ENCODE measurements at places on chromosomes 5 and 9.

- DNase-seq: no peak
These were observed 8.9 kb downstream of the LRRC26 start for GRCh38 chr9:137160716-137161557.

DNA sequence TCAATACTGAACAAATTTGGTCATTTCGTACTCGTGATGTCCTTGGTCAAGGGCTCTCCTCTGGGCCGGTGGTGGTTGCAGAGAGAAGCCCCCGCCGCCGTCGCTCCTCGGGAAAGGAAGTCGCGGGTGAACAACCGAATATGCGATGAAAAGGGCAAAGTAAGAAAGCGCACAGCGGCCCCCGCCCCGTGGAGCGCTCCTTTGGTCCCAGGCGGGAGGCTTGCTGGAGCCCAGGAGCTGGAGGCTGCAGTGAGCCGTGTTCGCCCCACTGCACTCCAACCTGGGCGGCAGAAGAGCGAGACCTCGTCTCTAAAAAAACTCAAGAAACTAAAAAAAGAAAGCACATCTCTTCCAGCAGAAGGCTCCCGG lies 108.4 kb upstream of the LARP1 start:
- DNase-seq: no peak

DNA sequence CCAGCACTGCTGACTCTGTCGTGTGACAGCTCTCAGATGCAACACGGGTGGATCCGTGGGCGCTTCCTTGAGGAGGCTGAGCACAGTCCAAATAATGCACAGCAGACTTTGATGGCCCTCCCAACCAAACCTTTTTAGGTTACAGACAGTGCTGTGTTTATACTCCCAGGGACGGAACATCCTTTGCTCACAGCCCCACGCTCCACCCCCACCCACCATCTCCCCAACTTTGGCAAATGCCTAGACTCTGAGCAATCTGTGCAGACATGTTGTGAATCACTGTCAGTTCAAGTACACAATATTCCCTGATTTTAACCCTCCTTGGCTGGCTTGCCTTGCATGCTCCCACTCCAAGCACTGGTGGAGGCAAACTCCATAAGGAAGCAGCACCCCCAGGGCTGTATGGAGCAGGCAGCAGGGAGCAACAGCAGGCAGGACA lies 324.6 kb downstream of the MLLT3 start:
- DNase-seq: peak; percentile 38

DNA sequence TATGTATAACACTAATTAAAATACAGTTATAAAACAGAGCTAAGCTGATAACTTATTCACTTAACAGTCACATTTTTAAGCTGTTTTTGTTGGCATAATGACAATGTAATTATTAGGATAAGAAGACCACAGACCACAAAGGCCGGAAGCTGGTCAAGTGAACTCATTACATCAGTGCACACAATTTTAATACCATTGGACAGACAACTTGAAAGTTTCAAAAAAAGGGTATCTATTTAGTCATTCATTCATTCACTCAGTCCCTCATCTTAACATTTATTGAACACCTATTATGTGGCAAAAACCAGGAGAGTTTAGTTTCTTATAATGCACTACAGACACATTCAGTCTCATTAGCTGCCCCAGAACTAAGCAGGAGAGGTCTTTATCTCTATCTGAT lies 11.6 kb downstream of the ERP44 start:
- peak; percentile 11 for DNase-seq

DNA sequence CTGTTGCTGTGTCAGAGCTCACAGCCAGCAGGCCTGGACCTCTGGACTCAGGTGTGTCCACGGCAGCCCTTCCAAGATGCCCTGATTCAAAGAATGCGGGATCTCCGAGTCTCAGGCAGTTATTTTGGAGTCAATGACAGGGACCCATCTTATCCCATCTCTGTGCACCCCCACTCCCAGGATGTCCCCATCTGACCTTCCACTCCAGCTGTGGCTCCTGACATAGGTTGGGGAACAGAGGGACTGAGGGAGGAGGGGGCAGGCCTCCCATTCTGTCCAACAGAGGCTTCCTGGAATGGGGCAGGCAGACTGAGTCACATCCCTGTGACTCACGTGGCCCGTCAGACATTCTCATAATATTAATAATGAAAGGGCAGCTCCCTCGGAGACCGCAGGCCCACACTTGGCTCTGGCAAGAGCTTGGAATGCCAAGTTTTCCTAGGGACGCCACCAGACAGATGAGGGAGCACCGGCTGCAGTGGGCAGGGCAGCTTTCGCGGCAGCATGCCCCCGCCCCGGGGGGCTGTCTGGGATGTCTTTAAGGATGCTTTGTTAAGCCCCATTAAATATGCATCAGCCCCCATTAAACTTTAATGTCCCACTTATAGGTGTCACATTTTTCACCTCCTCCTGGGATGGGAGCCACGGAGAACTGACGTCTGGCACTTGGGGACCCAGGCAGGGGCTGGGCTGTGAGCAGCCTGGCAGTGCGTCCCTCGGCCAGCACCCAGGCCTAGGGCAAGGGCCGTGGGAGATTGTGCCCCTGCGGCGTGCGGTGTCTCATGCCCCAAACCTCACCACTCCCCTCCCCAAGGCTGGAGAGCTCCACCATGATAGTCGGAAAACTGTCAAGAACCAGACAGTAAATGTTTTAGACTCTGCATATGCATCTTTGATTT lies 23.6 kb upstream of the FIBCD1 start:
- peak; percentile 95 for DNase-seq

DNA sequence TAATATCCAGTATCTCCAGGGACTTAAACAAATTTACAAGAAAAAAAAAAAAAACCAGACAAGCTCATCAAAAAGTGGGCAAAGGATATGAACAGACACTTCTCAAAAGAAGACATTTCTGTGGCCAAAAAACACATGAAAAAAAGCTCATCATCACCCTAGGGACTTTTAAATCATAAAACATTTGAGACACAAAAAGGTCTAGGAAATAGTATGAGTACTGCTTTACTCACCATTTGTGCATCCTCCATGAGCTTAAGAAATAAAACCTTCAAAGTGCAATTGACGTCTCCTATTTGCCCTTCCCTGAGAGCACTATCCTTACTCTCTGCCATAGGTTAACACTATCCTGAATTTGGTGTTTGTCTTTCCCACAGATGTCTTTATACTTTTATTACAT lies 193.7 kb upstream of the NREP start:
- DNase-seq: peak; percentile 76

GRCh38 chr9:8542537-8542936 lies 743.0 kb upstream of the DMAC1 start:
- no peak for DNase-seq

DNA sequence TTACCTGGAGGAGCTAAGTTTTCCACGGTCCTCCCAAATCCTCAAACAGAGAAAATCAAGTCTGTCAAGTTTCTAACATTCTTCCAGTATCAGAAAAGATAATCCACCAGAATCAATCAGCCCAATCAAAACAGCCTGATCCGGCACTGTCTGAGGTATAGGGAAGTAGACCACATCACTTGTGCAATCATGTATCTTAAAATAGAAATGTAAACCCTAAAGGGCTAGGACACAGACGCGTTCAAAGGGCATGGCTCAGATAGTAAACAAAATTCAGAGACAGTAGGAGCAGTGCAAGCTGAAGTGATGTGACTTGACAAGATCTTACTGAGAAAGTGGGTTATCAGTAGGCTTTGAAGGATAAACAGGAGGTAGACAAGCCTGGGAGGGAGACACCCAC lies 252.4 kb upstream of the DAPK1 start:
- DNase-seq: no peak

GRCh38 chr5:78016863-78017529 lies 240.9 kb upstream of the TBCA start:
- no peak for DNase-seq

- no peak for DNase-seq
These were observed 9.2 kb upstream of the LCN15 start for GRCh38 chr9:136773386-136774044.

- DNase-seq: no peak
These were observed 11.7 kb upstream of the UGT3A2 start for GRCh38 chr5:36078430-36078829.

- DNase-seq: peak; percentile 49
These were observed 672.8 kb downstream of the ACTL7B start for GRCh38 chr9:108182950-108183381.

DNA sequence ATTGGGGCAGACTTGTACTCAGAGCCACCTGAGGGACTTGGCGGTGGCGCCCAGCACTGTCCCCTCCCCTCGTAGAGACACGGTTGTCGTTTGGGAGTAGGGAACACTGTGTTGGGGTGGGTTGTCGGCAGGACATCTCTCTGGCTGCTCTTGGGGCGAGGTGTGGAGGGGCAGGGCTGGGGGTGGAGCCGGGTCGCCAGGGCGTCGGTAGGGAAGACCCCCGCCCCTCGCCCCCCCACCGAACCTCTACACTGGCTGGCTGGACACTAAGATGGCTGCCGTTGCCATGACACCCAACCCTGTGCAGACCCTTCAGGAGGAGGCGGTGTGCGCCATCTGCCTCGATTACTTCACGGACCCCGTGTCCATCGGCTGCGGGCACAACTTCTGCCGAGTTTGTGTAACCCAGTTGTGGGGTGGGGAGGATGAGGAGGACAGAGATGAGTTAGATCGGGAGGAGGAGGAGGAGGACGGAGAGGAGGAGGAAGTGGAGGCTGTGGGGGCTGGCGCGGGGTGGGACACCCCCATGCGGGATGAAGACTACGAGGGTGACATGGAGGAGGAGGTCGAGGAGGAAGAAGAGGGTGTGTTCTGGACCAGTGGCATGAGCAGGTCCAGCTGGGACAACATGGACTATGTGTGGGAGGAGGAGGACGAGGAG lies 778 bp downstream of the TRIM41 start:
- no peak for DNase-seq

- no peak for DNase-seq
These were observed 56.3 kb downstream of the SLC24A2 start for GRCh38 chr9:19732441-19732951.

DNA sequence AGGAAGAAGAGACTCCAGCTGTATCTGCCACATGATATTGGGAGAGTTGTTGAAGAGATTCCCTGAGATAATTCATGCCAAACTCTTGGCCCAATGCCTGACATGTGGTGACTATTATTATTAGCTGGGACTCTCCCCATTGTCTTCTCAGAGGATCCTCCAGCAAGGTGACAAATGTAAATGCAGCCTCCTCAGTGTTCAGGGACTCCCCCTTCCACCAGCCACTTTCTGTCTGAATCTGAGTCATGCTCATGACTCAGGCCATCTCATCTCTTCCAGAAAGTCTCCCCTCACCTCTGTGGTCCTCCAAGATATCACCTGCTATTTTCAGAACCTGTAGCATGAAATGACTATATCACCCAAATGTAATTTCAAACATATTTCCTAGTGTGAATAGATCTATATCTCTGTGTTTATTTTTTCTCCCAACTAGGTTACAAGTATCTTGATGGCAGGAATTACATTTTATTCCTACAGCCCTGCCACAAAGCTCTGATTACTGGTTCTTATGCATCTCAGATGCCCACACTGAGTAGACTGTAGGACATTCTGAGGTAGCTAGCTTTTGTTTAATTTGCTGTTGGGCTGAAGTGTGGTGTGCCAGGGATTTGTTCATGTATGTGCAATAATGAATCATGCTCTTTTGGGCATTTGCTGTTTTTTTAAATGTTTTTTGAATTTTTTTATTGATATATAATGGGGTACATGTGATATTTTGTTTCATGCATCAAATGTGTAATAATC lies 126.6 kb upstream of the IL12B start:
- peak; percentile 43 for DNase-seq

DNA sequence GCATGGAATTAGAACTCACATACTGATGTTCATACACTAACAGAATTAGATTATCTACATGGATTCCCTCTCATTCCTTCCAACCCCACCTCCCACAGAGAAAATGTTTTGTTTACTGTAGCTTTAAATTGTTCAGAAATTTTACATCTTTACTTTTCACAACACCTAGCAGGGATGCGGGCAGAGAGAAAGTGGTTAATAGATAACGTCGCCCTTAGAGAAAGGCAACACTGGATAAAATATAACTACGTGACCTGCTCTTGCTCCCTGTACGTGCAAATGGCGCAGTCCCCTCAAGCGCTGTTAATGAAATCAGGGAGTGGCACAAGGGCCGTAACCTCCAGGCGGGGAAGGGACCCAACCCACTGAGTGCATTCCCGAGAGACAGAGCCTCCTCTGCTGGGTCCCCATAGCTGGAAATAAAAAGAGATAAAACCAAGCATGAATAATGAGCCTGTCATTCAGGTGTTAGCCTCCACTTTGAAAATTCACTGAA lies 125.3 kb upstream of the DAPK1 start:
- DNase-seq: no peak

- peak; percentile 25 for DNase-seq
These were observed 77.0 kb downstream of the CYFIP2 start for GRCh38 chr5:157342822-157343402.

GRCh38 chr9:128820665-128821583 lies 2.6 kb downstream of the ENDOG start:
- DNase-seq: no peak

DNA sequence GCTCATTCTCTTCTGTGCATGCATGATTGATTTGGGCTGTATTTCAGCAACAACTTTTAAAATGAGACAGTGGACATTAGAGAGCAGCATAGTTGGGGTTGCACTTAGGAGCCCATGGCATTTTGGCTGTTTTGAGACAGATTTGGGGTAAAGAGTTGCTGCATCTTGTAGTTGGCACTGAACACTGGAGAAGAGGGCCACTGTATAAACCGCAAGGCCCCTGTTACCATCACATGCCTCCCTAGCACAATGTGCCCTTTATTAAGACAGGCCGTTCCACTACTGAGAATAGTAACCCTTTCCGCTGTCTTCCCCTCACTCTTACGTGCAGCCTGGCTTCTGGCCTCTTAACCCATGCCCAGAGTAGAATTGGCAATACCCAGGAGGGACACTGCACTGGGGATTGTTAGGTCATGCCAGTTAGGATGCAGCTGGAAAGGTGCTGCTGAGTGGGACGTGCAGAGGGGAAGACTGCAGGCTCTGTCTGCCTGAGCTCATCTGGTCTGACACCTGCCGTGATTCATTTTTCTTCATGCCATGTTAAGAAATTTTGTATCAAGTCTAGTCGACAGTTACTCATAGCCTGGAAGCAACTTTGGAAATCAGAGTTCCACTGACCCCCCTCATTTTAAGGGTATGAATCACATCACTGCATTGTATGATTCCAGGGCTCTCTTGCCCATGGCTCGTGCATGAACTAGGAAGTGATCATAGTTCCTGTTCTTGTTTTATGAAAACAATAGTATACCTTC lies 146.9 kb upstream of the DMRT1 start:
- peak; percentile 90 for DNase-seq
